ENCODE measurements at places on chromosomes 16 and 17. TPM values are rescaled to one million over a fixed set of nuclear protein-coding genes. Genes with fewer than 3 reads are reported as not detected.

The PRSS53 gene
- total RNA-seq, result 5.9 TPM

- no peak for DNase-seq
These were observed 25.4 kb upstream of the HOXB13 start for GRCh38 chr17:48753794-48754499.

GRCh38 chr16:85616607-85617321, 3.6 kb downstream of the GSE1 start:
- peak; percentile 22 for DNase-seq

DNA sequence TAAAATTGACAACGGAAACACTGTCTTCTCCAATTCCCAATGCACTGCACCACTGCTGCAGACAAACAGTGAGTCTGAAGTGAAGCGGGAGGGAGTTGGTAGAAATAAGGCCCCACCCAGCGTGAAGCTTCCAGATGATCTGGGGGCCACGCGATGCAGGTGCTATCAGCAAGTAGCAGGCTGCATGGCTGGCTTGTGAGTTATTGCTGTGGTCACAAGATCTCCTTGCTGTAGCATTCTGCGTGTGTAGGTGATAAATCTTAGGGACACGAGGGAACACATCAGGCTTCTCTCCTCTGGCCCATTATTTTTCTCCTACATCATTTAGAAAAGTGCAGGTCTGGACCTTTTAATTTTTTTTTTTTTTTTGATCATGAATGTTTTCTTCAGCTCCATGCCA, 407.6 kb downstream of the TMEM114 start:
- DNase-seq, result no peak

DNA sequence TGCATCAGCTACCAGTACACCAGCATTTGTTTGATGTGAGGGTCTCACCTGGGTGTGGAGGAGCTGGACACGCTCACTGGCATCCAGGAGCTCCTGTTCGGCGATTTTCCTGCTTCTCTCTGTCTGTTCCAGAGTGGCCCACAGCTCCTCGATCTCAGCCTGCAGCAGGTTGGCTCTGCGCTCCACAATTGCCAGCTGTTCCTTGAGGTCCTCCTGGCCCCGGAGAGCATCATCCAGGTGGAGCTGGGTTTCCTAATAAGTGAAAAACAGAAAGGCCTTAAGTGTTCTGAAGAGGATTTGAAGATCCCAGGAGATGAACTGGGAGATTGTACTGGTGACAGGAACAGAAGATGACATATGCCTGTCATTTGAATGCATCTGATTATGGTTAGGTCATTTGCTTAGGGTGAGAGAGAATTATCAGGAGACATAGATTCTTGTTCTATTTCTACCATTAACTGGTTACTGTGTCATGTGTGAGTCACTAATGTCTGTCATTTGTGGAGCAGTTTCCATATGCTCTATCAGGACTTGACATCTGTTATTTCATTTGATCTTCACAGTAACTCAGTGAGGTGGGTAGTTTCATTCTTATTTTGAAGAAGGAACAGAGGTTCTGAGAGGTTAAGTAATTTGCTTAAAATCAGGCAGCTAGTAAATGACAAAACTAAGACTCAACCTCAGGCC, 21.5 kb upstream of the MYH13 start:
- DNase-seq, result no peak

- DNase-seq, result no peak
These were observed 484 bp upstream of the NUDT7 start for GRCh38 chr16:77721752-77722308.

- DNase-seq, result no peak
These were observed 8.9 kb upstream of the CCL18 start for GRCh38 chr17:36055171-36055570.

- DNase-seq, result no peak
These were observed 42.3 kb downstream of the WSB1 start for GRCh38 chr17:27336184-27336583.

DNA sequence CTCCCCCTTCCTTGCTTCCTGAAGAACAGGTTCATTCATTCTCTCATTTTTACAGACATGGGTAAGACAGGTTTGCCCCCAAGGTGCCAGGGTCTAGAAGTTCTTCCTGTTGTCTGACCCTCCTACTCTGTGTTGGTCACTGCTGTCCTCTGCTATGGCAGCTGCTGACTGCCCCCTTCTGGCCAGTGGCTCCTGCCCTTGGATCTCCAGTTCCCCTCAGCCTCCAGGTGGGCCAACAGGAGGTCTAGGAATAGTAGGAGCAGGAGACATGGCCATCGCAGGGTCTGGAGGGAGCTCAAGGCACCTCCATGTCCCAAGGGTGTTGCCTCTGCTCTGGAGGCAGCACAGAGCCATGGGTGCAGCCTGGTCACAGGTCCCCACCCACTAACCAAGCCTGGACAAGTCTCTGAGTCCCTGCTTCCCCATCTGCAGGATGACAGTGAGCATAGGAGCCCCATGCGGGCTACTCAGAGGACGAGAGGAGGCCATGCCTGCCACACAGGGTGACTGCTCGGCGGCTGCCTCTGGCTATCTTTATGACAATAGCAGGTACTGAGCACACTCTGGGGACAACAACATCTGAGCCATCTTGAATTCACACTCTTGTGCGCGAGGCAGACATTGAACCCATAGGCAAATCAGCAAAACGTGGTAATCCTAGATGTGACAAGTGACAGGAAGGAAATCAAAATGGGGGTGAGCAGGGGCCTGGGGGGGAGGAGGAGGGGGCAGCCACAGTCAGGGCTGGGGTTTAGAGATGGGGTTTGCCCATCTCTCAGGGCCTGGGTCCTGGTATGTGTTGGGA, 27.0 kb upstream of the NXPH3 start:
- no peak for DNase-seq

All from CD8-positive, alpha-beta T cell (primary cell).